ENCODE measurements at places on chromosomes 6 and 20.
A peak's percentile ranks its signal among the peaks of the same experiment; 100 is the strongest.

- no peak for DNase-seq
These were observed 76.7 kb upstream of the ZFP64 start for GRCh38 chr20:52268184-52268749.

DNA sequence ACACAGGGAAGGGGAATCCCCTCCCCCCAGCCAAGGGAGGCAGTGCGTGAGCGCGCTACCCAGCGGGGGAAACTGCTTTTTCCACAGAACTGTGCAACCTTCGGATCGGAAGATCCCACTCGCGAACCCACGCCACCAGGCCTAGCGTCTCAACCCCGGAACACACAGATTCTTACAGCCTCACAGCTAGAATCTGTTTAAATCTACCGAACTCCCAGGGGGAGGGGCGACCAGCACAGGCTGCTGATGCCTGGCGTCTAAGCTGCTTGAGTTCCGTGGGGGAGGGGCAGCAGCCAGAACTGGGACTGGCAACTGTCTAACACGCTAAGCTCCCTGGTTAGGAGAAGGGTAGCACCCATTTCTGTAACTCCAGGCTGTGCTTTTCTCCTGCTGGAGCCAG, 217.3 kb upstream of the TENT5A start:
- DNase-seq = no peak

- DNase-seq = no peak
These were observed 64.2 kb downstream of the GCNT2 start for GRCh38 chr6:10585209-10585845.

GRCh38 chr6:145453376-145453775, 281.9 kb downstream of the EPM2A start:
- DNase-seq = no peak

GRCh38 chr6:2272696-2273095, 27.3 kb upstream of the GMDS start:
- no peak for DNase-seq

DNA sequence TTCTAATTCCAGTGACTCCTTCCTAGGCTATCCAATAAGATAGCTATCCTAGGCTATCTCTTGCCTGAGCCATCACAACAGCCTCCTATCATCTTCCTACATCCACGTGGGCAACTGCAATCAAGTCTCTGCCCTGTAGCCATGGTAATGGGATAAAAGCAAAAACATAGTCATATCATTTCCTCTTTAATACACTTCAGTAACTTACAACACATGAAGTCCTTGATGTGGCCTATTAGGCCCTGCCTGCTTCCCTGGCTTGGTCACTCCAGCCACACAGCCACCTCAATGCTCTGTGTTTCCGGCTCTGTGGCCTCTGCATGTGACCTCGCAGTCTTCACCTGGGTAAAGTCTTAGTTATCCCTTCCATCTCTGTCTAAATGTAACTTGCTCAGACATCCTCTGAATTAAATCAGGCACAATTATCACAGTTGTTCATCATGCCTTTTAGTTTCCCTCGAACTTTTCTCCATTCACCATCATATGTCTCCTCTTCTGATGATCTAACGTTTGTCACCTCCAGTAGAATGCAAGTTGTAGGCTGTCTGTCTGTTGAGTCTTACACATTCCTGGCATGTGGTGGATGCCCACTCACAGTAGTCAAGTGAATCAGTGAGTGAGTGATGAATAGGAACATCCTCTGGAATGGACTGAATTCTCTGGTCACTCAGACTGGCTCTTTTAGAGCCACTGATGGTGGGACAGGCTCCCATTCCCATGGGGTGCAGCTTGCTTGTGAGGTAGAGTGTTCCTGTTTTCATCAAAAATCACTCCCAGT, 229.4 kb downstream of the TBC1D7 start:
- no peak for DNase-seq

- no peak for DNase-seq
These were observed 244.8 kb upstream of the KCNG1 start for GRCh38 chr20:51267679-51268078.

DNA sequence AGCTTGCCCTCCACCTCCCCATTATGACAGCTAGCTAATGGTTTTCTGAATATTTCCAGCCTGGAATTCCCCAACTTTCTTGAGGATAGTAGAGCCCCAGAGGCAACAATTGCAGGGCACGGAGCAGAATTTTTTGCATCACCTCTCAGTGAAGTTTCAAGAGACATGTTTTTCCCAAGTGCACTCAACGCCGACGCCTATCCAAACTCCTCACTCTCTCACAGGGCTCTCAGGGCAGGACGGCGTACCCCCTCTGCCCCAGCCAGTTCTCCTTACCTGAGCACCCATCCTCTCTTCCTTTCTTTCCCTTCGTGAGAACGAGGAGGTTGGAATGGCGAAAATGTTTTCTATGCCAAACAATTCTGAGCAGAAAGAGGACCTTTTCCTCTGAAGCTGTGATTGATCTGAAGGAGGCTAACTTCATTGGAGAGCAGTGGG, 83.1 kb upstream of the FOXQ1 start:
- no peak for DNase-seq

DNA sequence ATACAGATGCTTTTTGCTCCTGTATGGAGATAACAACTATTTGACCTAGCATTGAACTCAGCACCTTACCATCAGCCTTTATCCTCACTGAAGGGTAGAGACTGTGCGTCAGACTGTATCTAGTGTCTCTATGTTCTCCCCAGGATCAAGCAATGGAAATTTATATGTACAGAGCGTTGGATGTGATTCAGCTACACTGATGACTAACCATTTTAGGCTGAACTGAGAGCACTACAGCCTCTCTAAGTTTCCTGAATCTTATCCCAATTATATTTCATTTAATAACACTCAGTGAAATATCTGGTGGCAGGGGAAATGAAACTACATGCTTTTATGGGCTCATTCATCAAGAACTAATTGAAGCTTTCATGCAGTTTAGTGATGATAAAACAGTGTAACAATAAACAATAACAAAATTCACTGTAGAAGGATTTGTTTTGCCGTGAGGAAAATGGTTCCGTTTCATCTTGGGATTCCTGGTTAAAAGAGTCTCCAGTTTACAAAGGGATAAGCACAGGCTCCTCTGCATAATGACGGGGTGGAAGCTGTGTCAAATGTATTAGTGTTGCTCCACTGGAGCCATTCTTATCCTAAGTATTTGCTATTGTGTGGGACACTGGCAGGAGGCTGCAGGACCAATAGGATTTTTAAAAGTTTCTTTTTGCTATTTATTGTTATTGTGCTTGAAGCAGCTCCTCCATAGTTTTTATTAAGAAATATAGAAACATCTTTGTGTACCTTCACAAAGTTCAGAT, 567.6 kb upstream of the MMS22L start:
- no peak for DNase-seq

- no peak for DNase-seq
These were observed 250.4 kb downstream of the C6orf118 start for GRCh38 chr6:165059032-165059431.

GRCh38 chr6:156359912-156360311, 417.3 kb upstream of the ARID1B start:
- DNase-seq = no peak

- no peak for DNase-seq
These were observed 15.2 kb upstream of the SIRT5 start for GRCh38 chr6:13559251-13559650.

GRCh38 chr6:31701666-31702404, 1.3 kb downstream of the ABHD16A start:
- no peak for DNase-seq

- DNase-seq = no peak
These were observed 322.8 kb downstream of the CD83 start for GRCh38 chr6:14440215-14440910.

DNA sequence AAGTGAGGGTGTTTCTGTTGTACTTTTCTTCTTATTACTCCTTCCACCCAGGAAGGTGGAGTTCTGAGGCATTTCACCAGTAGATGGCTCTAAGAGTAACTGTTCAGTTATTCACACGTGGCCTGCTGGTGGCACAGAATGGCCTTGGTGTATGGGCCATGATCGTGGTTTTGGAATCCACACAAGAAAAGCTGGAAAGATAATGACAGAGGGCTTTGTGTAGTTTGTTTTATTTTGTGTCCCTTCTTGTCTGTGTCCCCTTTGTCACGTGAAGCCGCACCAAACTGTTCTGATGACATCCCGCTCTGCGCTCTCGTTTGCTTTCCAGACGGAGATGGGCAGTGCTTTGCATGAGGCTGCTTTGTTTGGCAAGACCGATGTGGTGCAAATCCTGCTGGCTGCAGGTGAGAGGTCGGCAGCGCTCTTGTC, 93.4 kb downstream of the ANKS1A start:
- DNase-seq = no peak

- DNase-seq = peak; percentile 71
These were observed 37.5 kb upstream of the MRPS18A start for GRCh38 chr6:43724914-43725642.

DNA sequence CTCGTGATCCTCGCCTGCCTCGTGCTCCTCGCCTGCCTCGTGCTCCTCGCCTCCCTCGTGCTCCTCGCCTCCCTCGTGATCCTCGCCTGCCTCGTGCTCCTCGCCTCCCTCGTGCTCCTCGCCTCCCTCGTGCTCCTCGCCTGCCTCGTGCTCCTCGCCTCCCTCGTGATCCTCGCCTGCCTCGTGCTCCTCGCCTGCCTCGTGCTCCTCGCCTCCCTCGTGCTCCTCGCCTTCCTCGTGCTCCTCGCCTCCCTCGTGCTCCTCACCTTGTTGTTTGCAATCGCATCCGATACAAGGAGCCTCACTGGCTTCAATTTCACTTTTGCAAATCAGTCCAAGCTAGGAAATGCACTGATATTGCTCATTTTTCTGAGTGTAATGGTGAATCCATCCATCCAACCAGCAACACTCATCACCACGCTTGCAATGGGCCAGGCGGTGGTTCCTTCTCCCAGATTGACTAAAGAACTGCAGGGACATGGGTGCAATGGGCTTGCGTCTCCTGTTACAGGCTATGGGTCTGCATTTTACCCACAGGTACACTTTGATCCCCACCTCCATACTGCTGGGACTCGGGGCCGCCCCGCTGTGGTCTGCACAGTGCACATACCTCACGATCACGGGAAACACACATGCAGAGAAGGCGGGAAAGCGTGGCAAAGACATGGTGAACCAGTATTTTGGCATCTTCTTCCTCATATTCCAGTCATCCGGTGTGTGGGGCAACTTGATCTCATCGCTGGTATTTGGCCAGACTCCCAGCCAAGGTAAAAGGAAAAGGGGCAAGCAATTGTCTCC, 4.6 kb downstream of the UNC93A start:
- no peak for DNase-seq

DNA sequence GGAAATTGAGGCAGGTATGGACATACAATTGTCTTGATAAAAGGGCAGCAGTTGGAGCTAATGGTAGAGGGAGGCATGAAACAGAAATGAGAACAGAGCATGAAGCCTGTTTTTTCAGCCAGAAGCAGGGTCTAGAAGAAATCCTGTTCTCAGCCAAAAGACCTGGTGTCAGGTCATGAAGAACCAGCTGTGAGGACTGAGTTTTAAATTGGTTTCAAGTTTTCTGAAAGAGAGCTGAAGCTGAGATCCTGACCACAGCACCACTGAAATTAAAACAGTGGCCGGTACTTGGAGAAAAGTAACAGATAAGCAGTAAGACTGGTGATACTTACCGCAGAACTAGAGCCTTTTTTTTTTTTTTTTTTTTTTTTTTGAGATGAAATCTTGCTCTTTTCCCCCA, 283.8 kb upstream of the BMP2 start:
- no peak for DNase-seq

- DNase-seq = no peak
These were observed 17.5 kb upstream of the PLCG1 start for GRCh38 chr20:41119614-41120561.

- DNase-seq = no peak
These were observed at the start of gene HMGN4 for GRCh38 chr6:26537846-26538571. HMGN4 (plus strand) TSS chr6:26538366; CDS start chr6:26545207, 6,841 bp downstream.

GRCh38 chr20:36574366-36575135, 1.2 kb downstream of the TGIF2 start:
- peak; percentile 22 for DNase-seq

- DNase-seq = no peak
These were observed 3.3 kb downstream of the NPEPL1 start for GRCh38 chr20:58695895-58696375.

GRCh38 chr6:109894181-109894580, 83.9 kb upstream of the GPR6 start:
- no peak for DNase-seq

GRCh38 chr6:170248111-170248805, 42.6 kb downstream of the DLL1 start:
- DNase-seq = no peak

GRCh38 chr20:23401051-23401450, 20.2 kb downstream of the NAPB start:
- DNase-seq = no peak

DNA sequence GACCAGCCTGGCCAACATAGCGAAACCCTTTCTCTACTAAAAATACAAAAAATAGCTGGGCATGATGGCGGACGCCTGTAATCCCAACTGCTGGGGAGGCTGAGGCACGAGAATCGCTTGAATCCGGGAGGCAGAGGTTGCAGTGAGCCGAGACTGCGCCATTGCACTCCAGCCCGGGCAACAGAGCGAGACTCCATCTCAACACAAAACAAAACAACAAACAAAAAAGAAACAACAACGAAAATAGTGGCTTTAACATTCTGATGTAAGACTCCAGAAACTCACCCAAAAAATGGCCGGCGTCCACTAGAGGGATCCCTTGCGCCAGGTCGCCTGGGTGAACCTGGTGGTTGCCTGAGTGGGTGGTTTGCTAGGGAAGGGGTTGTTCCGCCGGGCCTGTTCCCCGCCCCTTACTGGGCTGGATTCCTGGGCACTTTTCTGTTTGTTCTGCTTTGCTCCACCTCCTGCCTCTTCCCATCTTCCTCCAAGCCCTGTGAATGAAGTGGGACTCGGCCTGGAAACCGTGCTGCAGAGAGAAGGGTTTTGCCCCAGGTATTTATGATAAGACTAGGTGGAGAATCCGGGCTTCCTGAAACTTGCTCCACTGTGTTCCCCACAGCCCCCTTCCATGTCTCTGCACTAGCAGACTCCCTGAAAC, 1.5 kb downstream of the PABPC1L start:
- peak; percentile 38 for DNase-seq

- DNase-seq = no peak
These were observed 225.5 kb upstream of the ECI2 start for GRCh38 chr6:4360920-4361319.

GRCh38 chr6:11975353-11975977, 36.6 kb upstream of the HIVEP1 start:
- peak; percentile 37 for DNase-seq

- no peak for DNase-seq
These were observed 52.5 kb downstream of the BCAS1 start for GRCh38 chr20:54017846-54018245.

DNA sequence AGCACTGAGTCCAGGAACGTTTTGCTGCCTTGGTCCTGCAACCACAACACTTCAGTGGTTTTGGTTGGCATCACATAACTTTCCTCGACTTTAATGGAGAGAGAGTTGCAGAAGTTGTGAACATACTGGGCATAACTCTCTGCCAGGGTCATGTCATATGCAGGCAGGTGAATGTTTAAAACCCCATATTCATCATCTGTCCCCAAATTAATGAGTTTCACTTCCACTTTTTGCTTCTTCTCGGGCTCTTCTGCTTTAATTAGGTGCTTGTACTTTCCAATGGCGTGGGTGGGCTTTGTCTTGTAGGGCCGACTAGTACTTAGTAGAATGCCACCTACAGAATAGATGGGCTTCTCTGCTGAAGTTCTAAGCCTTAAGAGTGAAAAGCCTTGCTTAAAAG, 45.2 kb upstream of the TFAP2A start:
- peak; percentile 15 for DNase-seq
